AML-193 (cell line): ENCODE measurements at places on chromosomes 6 and 20.

DNA sequence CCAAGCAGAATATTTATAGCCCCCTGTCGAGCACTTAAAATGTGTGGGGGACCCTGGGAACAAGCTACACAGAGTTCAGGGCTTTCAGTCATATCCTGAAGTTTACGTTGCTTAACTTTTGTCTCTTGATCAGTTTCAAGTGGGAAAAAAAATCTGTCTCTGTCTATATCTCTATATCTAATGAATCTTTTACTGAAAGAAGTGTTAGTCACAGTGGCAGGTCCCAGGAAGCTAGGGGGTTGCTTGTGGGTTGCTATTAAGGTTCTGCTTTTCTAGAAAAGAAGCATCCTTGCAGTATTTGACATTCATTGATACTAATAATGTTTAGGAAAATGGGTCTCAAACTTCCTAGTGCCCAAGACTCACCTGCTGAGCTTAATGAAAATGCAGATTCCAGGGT, 76.7 kb upstream of the CLDN20 start:
- DNase-seq: peak; percentile 16

- no peak for DNase-seq
Measured at GRCh38 chr20:39654171-39654570, 692.0 kb downstream of the DHX35 start.

GRCh38 chr20:45826381-45827019, 612 bp downstream of the TNNC2 start:
- DNase-seq: no peak

DNA sequence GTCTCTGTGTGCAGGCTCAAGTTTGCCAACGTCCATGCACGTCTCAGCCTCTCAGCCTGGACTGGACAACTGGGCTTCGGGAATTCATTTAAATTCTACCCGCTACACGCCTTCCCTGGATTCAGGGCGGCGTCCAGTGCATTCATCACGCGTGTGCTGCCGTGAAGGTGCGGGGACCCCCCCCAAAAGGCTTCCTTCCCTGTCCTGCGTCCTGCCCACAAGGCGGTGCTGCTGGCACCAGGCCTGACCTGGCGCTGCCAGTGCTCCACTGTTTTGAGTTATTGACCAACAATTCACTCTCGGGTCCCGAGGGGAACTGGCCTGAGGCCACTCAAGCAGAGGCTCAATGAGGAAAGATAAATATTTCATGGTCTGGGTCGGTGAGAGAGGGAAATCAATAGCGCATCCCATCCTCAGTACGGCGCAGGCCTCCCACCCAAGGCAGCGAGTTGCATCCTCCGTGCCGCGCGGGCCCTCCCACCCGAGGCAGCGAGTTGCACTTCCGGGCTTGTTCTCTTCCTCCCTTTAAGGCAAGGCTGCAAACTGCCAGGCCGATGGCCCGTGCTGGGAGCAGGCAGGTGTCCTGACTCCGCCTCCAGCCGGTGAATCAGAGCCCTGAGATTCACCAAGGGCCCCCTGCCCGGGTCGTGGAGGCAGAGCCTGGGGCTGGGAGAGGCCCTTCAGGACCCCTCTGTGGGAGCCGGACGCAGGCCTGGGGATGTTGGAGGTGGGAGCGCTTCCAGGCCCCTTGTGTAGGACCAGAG, 22.8 kb upstream of the BHLHE23 start:
- DNase-seq: no peak

- peak; percentile 26 for DNase-seq
Measured at GRCh38 chr20:49786668-49787370, 25.8 kb upstream of the SLC9A8 start.

GRCh38 chr20:49889935-49890333, 25.4 kb downstream of the SPATA2 start:
- no peak for DNase-seq

GRCh38 chr6:128174724-128175123, 273.9 kb upstream of the THEMIS start:
- no peak for DNase-seq

DNA sequence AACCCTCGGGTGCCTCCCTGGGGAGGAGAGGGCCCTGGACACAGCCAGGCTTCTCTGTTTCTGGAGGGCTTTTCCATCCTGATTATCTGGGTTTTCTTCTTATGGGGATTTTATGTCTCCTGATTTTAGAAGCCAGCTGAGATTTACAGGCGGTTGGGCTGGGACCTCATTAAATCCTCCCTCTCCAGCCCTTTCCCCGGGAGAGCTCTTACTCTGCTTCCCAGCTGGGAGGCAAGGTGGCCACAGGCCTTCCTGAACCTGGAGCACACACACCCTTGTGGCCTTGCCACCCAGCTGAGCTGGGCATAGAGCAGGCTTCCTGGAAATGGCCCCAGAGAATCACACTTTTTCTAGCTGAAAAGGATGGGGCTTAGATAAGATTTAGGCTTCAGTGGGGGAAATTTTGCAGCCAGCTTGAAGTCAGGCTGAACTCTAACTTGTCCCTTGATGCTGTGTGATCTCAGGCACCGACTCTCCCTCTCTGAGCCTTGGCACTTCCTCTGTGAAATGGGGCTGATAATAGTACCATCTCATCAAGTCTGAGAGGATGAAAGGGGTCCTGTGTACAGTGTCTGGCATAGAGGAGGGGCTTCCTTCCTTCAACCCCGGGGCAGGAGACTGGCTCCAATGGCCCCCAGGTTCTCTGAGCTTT, 16.6 kb downstream of the VSTM2L start:
- DNase-seq: no peak

- peak; percentile 11 for DNase-seq
Measured at GRCh38 chr6:9250852-9251251, 815.5 kb upstream of the SLC35B3 start.

- DNase-seq: peak; percentile 17
Measured at GRCh38 chr20:6828794-6829423, 61.4 kb downstream of the BMP2 start.

GRCh38 chr6:76633259-76633658, 560.8 kb upstream of the IMPG1 start:
- no peak for DNase-seq

DNA sequence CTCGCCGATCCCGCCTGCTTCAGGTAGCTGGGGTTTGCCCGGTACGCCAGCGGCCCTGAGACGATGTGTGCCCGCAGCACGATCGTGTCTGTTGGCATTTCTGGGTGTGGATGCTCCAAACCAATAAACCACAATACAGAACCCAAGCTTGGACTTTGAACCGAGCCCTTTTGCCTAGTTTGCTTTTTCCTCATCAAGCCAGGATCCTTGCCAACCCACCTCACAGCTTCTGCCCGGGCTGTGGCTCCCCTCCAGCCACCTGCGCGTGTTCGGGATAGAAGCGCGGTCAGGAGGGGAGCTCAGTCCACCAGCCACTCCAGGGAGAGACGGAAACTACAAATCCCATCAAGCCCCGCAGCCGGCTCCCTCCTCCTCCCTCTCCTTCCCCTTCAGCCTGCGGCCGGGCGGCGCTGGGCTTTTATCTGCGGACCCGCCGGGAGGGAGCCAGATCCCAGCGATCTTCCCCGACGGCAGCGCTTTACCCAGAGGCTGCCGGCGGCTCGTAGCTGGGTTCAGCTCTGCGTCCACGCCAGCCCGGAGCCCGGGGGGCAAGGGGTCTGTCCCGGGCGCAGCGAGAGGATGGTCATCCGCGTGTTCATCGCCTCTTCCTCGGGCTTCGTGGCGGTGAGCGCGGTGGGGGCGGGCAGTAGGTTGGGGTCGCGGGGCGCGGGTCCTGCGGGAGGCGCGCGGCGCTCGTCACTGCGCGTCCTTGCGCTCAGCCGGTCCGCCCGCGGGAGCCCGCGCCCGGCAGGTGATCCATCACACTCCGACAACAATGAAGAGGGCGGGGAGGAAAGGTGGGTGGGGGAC, at the start of gene SH3BGRL2:
Gene SH3BGRL2 (plus strand): TSS at position 447 of the 810 bp plus-strand sequence. CDS start 133 bp downstream, at position 580.
- DNase-seq: no peak
